ENCODE measurements at places on chromosomes 2 and 18.

DNA sequence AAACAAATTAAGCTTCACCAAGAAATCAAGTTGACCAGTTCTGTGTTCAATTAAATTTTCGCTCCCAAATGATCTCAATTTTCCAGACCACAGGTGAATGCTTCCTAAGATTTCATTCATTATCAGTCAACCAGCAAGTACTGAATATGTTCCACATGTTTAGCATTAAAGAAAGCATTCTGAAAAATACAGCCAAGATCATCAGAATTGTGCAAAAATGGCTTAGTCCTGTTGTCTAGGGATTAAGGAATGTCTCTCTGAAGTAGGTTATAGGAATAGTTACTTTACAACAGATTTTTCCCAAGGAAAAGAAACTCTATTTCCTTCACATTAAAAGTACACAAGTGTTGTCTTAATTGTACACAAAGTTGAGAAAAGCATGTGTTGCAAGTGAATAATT, 69.2 kb downstream of the NRXN1 start:
- DNase-seq: no peak

- no peak for DNase-seq
Measured at GRCh38 chr2:64763126-64763525, 109.4 kb upstream of the SERTAD2 start.

GRCh38 chr2:138267902-138268254, 233.7 kb upstream of the SPOPL start:
- no peak for DNase-seq

GRCh38 chr2:235234736-235235135, 259.1 kb upstream of the AGAP1 start:
- peak; percentile 75 for DNase-seq

GRCh38 chr2:182715121-182715891, 751 bp upstream of the DNAJC10 start:
- DNase-seq: peak; percentile 50

DNA sequence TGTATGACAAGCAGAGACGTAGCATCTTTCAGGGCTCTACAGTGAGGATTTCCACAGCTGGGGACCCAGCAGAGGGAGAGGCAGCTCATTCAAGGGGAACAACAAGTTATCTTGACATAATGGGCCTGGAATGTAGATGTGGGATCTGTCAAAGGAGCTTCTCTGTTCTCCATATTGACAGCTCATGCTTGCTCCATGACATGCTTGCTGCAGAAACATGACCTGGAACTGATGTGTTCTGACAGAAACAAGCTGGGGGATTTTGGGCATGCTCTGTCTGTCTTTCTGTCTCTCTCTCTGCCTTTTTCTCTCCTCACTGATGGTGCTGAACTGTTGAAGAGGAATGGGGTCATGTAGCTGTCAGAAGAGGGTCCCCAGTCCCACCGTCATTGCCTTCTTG, 79.6 kb downstream of the MMADHC start:
- DNase-seq: no peak

GRCh38 chr2:118849226-118850167, 2.0 kb upstream of the EN1 start:
- no peak for DNase-seq

DNA sequence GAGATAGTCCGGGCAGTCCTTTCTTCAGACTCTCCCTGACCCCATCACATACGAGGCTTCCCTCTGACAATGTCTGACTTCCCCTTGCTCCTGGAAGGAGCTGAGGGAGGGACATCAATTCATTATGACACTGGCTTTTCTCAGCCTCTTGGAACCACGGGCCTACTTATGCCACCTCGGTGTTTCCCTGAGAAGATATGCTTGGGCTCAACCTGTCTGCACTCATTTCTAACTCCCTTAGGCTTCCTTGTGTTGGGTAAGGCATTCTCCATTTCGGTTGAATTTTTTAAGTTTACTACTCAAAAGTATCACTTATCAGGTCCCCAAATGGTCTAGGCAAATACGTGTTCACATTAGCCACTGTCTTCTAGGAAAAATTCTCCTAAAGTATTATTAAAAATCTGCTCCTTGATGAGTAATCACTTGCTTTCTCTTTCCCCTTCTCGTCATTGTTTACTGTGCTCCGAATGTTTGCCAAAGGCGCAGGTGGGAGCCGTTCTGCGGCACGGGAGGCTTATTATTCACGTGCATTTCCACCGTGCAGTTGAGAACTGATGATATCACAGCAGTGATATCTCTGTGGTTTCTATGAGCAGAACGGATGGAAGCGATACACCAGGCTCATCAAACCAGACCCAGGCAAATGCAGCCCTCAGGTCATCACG, 33.1 kb downstream of the ARL4C start:
- DNase-seq: no peak

DNA sequence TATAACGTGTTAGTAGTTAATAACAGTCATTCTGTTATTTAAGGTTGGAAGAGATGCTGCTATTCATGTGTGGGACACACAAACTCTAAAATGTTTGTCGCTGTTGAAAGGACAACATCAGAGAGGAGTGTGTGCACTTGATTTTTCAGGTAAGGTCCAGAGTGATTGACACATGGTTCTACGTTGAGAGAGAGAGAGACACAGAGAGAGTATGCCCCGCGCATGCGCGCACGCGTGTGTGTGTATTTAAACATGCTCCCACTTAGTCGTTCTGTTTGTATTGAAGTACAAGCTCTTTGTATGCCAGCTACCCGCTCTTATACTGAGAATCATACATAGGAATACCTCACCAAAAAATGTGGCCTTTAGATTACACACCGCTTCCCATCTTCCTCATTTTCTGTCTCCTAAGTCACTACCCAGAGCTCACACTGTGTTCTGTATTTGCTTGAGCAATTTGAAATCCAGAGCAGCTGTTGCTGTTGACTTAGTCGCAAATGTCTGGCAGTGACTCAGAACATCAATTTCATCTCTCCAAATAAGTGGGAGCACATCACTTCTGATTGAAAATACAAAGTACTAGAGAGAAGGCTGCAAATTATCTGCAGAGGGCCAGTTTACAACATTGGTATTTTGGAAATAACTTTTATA, 148.1 kb downstream of the EML6 start:
- no peak for DNase-seq

GRCh38 chr2:27803046-27803445, 31.5 kb downstream of the MRPL33 start:
- DNase-seq: no peak

GRCh38 chr2:46091004-46091403, 206.2 kb upstream of the EPAS1 start:
- no peak for DNase-seq

- DNase-seq: no peak
Measured at GRCh38 chr2:651951-652373, 25.2 kb downstream of the TMEM18 start.

- no peak for DNase-seq
Measured at GRCh38 chr2:27263287-27264252, 723 bp upstream of the SLC30A3 start.

GRCh38 chr18:6315517-6316331, 99.0 kb downstream of the L3MBTL4 start:
- DNase-seq: no peak

DNA sequence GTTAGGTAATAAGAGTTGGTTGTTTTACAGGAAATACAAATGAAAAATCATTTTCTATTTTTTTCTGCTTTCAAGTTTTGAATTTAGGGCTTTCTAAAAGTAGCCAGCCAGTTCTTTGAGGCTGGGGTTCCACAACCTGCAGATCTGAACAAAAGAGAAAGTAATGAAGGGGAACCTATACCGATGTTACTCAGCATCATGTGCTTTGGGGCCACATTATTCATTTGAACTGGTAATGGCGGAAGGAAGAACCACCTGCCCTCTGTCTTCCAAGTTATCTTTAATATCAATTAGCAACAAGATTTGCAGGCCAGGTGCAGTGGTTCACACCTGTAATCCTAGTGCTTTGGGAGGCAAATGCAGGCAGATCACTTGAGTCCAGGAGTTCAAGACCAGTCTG, 12.9 kb upstream of the MRO start:
- no peak for DNase-seq

DNA sequence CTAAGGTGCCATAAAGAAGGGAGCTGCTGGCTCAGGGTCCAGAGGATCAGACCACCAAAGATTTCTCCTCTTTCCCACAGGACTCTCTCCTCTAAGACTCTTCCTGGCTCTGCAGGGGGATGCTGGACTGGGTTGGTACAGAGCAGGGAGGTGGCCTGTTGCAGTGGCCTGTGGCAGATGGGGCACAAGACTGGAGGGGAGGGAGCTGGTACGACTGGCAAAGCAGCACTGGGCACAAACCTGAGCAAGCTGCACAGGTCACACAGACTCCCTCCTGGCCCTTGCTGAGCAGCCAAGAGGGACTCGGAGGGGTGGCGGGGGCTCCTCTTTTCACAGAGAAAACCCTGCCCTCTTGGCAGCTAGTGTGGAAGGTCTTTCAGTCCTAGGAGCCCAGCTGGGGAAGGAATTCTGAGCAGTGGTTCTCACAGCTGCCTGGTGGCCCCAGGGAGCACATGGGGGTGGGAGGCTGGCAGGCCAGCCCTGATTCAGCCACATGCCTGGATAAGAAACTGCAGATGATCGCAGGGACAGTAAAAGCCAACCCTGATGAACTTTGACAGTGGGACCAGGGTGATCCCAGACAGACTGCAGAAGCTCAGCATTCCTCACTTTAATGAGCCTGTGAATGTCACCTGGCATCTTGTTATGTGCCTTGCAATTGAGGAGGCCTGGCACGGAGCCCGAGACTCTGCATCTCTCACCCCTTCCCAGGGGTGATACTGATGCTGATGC, 32.5 kb upstream of the ACAA2 start:
- DNase-seq: peak; percentile 7

DNA sequence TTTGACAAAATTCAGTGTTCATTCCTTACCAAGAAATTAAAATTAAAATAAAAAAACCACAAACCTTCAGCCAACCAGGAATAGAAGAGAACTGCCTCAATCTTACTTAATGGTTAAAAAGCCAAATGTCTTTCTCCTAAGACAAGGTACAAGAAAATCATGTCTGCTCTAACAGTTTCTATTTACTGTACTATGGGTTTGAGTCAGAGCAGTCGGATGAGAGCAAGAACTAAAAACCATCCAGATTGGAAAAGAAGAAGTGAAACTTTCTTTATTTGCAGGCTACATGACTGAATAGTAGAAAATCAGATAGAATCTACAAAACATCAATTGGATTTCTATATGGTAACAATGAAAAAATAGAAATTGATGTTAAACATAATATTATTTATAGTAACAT, 555.5 kb upstream of the TNP1 start:
- no peak for DNase-seq

DNA sequence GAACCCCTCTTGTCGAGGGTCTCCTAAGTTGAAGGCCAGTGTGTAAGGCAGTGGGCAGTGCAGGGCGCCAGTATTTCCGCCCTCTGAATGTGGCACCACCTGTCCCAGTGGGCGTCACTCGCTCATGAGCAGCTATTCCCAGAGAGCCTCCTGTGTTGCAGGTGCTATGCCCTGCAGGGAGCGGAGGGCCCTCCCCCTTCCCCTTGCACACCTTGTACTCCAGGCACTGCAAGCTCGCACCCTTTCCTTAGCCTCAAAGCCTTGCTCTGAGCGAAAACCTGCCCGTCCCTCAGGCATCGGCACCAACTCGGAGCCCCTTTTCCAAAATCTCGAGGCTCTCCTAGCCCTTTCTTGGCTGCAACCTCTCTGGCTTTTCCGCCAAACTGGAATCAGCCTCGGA, 282.7 kb downstream of the AGAP1 start:
- no peak for DNase-seq

DNA sequence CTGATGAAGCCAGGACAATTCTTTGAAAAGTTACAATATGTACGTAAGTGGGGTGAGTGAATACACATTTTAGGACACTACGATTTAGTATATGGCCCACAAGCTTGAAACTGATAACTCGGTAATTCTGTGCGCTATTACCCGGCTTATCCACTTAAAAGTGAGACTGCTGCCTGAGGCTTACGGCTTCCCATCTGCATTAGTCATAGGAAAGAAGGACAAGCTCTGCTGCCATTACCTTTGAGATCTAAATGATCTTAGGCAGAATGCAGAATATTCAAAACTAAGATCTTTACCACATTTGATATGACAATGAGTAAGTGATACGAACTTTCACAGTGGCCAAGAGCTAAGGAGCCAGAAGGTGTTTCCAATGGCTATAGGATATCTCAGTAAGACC, 133.3 kb downstream of the GAREM1 start:
- no peak for DNase-seq

- no peak for DNase-seq
Measured at GRCh38 chr18:54263904-54264336, 5.4 kb upstream of the POLI start.

DNA sequence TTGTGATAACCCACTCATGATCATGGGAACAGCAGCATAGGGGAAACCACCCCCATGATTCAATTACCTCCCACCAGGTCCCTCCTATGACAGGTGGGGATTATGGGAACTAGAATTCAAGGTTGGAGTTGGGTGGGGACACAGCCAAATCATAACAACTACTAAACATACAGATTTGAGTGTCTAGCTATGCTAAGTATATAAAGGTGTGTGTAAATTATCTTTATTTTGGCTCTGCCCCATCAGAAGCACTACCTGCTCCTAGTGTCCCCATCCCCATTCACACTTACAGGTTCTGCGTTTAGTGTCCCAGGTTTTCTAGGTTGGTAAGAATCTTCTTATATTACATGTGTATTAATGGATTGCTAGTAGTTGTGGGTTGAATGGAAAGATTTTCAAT, 464.7 kb downstream of the EPHA4 start:
- no peak for DNase-seq

DNA sequence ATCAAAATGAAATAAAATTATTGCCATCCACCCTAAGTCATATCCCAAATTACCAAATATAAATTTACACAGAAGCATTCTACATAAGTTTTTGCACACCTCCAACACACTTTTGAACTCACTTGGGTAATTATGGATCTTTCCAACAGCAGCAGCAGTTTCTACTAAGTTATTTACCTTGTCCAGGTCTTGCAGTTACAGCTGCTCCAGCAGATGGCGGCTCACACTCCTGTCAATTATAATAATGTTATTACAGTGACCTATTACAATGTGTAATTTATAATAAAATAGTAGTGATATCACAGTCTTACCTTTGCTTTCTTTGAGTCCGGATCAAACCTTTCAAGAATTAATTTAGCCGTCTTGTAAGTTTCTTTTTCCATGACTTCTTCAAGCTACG, 37.9 kb downstream of the LNPK start:
- no peak for DNase-seq

DNA sequence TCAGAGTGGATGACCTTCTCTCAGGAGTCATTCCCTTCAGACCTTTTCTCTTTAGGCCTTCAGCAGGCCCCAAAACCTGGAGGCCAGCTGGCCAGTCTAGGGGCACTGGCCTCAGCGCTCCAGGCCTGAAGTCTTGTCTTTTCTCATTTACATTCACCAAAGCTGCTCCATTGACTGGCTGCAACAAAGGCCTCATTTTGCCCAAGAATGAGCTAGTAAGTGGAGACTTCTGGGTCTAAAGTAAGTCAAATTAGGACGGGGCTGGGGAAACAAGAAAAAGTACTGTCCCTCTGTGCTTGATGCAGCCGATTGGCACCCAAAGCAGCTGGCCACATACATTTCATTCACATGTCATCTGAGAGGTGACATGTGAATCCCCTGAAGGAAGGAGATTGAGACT, 83.8 kb upstream of the RIOK3 start:
- DNase-seq: peak; percentile 80

- no peak for DNase-seq
Measured at GRCh38 chr2:114542695-114543094, 100.3 kb downstream of the DPP10 start.
